ENCODE measurements at places on chromosomes 12 and 14.

GRCh38 chr14:53226553-53226952 is 73.4 kb upstream of the DDHD1 start:
- no peaks in the 10 kb centered on the region for H3K4me1 ChIP-seq
- H3K4me3 ChIP-seq, result no peak overlapping the region
- no peak for DNase-seq
- H3K27ac ChIP-seq, result no peak overlapping the region
- no peaks in the 10 kb centered on the region for H3K36me3 ChIP-seq

- peaks cover 100% of the 10 kb centered on the region for H3K27me3 ChIP-seq
- peaks cover 9% of the 10 kb centered on the region for H3K4me1 ChIP-seq
- H3K4me3 ChIP-seq, result no peak overlapping the region
- no peak overlapping the region for H3K27ac ChIP-seq
Observed at GRCh38 chr14:36509069-36509917, 10.7 kb downstream of the NKX2-1 start.

GRCh38 chr12:112049351-112049750 is 36.1 kb downstream of the ERP29 start:
- H3K27ac ChIP-seq, result no peak overlapping the region
- H3K36me3 ChIP-seq, result peaks cover 8% of the 10 kb centered on the region
- no peak for DNase-seq
- no peaks in the 10 kb centered on the region for H3K4me1 ChIP-seq

DNA sequence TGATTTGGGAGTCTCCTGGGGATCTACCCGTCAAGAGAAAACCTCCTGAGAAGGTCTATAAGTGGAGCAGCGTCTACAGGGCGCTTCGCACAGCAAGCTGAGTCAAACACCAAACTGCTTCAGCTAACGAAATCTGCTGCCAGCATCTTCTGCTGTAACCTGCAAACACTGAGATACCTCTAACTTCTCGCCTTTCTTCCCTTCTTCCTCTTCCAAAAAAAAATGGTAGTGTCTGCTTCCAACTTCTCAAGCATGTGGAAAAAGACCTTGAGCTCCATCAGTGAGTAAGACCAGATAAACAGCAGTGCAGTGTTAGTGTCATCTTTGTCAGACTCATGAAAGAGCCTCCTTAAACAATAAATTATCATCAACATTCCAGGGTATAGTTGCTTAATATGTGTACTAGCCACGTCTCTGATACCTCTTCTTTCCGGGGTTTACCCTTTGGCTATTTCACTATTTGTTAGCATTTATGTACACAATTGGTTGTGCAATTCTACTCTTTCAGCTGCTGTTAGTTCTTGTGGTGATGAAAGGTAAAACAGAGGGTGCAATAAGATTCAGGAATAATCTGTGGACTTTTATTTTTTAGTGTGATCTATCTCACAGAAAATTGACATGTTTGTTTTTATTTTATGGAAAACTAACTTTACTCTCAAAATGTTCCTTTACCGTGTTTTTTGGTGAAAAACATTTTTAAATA is 81.6 kb downstream of the LLPH start:
- no peak overlapping the region for H3K27ac ChIP-seq
- no peaks in the 10 kb centered on the region for H3K36me3 ChIP-seq
- no peak for DNase-seq

DNA sequence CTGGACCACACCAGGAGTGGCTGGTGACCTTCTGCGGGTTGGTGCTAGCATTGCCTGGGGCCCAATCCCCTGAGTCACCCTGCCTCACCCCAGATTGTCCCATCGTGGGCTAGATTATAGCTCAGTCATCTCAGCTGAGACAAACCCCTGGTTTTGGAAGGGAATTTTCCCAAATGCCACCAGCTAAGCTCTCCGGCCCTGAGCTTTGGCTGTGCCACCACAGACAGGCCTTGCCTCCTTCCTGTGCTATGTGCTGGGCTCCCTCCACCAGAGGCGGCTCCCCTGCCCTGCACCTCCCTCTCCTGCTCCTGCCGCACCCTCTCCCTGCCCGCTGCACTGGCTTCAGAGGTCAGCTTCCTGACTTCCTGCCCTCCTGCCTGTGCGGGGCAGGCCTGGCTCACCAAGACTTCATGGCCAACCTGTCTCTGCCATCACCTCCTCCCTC is 196.3 kb downstream of the TSPAN9 start:
- no peak for DNase-seq
- no peaks in the 10 kb centered on the region for H3K27me3 ChIP-seq
- H3K36me3 ChIP-seq, result peaks cover 4% of the 10 kb centered on the region
- H3K27ac ChIP-seq, result no peak overlapping the region
- peaks cover 10% of the 10 kb centered on the region for H3K4me1 ChIP-seq

DNA sequence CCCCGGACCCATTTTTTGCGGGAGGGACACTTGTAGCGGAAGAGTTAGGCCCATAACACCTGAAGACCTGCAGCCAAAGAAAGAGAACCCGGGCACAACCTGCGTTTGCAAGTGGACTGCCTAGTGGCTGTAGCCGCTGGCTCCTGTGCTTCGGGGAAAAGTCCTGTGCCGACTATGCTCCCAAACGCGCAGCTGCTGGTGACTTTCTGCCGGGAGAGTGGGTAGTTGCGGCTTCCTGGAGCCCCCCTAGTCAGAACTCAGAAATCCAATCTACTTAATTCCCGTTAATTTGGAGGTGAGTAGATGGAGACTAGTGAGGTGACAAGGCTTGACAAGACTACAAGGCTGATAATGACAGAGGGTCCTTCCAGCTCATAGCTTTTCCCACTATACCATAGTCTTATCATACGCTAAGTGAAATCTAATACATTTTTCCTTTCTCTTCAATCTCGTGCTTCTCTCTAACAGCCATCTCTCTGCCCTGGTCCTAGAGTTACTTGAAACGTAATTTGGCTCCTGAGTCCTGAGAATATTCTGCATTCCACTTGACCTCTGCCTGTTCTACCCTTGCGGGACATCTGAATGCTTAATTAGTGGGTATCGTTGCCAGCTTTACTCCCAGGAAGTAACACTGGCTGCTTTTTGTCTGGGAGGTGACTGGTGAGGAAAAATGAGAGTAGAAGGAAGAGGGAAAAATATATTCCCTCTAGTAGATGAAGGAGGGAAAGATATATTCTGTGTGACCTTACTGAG is 556 bp downstream of the MTHFD1 start:
- H3K4me3 ChIP-seq, result peak overlapping the region; percentile 92
- no peaks in the 10 kb centered on the region for H3K36me3 ChIP-seq

DNA sequence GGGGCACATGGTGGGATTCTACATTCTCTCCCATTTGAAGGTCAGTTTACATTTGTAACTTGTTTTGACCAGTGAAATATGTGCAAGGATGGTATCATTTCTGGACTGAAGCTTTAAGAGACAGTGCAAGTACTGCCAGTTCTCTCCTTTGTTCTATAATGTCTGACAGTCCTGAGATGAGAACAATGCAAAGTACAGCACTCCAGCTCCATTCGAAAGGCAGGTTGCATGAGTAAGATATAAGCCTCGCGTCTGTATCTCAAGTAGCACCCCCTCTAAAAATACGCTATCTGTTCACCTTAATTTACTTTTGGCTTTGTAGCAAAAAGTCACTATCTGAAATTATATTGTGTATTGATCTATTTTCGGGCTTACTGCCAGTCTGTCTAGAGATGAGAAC is 1122.2 kb upstream of the TMEM132C start:
- H3K27ac ChIP-seq, result no peak overlapping the region
- H3K4me3 ChIP-seq, result no peak overlapping the region
- H3K36me3 ChIP-seq, result no peaks in the 10 kb centered on the region
- no peaks in the 10 kb centered on the region for H3K27me3 ChIP-seq
- DNase-seq, result no peak

- no peak for DNase-seq
- H3K36me3 ChIP-seq, result no peaks in the 10 kb centered on the region
- H3K27ac ChIP-seq, result peak overlapping the region; percentile 63
- no peak overlapping the region for H3K4me3 ChIP-seq
- H3K4me1 ChIP-seq, result peaks cover 40% of the 10 kb centered on the region
Observed at GRCh38 chr12:124744659-124745464, 118.8 kb downstream of the SCARB1 start.

DNA sequence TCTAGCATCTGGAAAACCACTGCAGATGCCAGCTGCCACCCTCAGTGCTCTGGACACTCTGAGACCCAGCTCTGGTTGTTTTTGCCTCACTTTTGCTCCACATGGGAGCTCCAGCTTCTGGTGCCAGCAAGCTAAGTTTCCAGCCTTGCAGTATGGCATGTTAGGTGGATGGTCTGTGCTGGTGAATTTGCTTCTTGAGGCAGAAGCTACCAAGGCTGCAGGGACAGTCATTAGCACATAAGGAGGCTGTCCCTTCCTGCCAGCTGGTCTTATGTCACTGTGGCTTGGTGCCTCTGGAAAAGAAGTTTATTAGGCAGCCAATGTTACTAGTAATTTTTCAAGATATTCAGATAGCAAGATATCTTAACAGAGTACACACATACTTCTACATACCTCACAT is 64.2 kb upstream of the CSRP2 start:
- no peak overlapping the region for H3K4me3 ChIP-seq
- no peak overlapping the region for H3K27ac ChIP-seq

DNA sequence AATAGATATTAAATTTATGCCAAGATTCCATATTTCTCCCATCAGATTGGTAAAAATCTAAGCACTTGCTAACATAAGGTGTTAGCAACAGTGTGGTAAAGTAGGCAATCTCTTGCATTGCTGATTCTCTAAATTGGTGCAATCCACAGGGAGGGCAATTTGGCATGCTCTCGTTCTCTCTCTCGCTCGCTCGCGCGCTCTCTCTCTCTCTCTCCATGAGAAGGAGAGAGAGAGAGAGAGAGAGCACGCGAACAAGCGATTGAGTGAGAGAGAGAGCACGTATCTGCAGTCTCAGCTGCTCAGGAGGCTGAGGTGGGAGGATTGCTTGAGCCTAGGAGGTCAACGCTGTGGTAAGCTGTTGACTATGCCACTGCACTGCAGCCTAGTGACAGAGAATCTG is 25.9 kb downstream of the PSEN1 start:
- no peak for DNase-seq
- no peaks in the 10 kb centered on the region for H3K36me3 ChIP-seq
- H3K4me3 ChIP-seq, result no peak overlapping the region
- no peaks in the 10 kb centered on the region for H3K27me3 ChIP-seq

GRCh38 chr14:91365552-91365951 is 52.1 kb downstream of the CCDC88C start:
- H3K4me1 ChIP-seq, result peaks cover 34% of the 10 kb centered on the region
- no peak overlapping the region for H3K4me3 ChIP-seq

GRCh38 chr14:32825058-32825457 is 113.6 kb upstream of the NPAS3 start:
- H3K27me3 ChIP-seq, result no peaks in the 10 kb centered on the region
- H3K27ac ChIP-seq, result no peak overlapping the region
- no peaks in the 10 kb centered on the region for H3K36me3 ChIP-seq
- no peak for DNase-seq
- no peak overlapping the region for H3K4me3 ChIP-seq
- H3K4me1 ChIP-seq, result no peaks in the 10 kb centered on the region

GRCh38 chr14:106787626-106788025 is 1261.2 kb downstream of the TMEM121 start:
- no peak overlapping the region for H3K27ac ChIP-seq
- H3K4me1 ChIP-seq, result no peaks in the 10 kb centered on the region
- no peak for DNase-seq
- H3K27me3 ChIP-seq, result no peaks in the 10 kb centered on the region
- H3K36me3 ChIP-seq, result no peaks in the 10 kb centered on the region

DNA sequence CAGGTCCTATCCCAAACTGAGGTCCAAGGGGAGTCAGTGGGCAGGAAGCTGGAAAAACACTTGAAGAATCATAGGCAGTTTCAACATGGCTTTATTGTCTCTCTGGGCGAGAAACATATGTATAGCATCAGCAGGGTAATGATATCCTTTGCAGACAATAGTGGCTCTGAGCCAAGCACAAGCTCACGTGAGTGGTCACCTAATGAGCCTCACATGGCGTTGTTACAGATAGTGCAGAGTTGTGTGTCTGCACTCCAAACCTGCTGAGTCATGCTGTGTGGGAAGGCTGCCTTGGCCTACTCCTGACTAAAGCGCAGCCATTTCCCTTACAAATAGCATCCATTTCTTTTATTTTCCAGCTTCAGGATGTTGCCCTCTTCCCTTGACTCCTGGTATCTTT is 105.2 kb upstream of the SYT1 start:
- no peaks in the 10 kb centered on the region for H3K27me3 ChIP-seq
- H3K4me3 ChIP-seq, result no peak overlapping the region
- H3K36me3 ChIP-seq, result no peaks in the 10 kb centered on the region
- DNase-seq, result no peak
- H3K4me1 ChIP-seq, result no peaks in the 10 kb centered on the region

DNA sequence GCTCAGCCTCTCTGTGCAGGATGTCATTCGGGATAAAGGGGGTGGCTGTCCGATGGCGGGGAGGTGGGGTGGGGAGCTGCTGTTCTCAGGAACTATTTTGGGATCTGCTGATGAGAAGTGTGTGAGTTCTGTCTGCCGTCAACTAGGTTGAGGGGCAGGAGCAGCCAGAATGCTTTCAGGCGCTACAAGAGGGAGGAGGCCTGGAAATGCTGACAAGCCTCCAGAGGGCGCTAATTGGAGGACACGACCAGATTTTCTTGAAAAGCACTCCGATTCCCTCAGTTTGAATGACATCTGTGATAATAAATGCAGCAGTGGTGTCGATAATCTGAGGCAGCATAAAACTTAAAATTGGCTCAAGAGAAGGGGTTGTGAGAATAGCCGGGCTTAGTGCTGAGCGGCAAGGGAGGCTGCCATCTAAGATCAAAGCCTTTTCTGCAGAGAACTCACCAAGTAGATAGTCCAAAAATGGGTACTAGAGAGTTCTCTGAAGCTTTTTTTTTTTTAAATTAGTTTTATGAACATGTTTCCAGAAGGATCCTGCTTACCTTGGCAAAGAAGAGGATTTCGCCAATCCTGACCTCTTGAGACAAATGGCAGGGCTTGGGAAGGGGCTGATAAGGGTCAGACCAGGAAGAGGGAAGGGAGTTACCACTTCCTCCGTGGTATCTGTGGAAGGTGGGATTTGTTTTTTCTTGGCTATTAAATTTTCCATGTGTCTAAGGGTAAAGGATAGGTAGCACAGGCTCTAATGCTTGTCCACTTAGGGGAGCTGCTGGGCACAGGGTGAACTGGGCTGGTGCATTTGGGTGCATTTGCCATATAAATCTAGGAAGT is 94.4 kb downstream of the CRACR2A start:
- H3K4me1 ChIP-seq, result no peaks in the 10 kb centered on the region
- no peaks in the 10 kb centered on the region for H3K27me3 ChIP-seq
- DNase-seq, result no peak
- peaks cover 10% of the 10 kb centered on the region for H3K36me3 ChIP-seq

Data from esophagus squamous epithelium (tissue), 5 donors.